ENCODE measurements at places on chromosomes 1 and 21.

DNA sequence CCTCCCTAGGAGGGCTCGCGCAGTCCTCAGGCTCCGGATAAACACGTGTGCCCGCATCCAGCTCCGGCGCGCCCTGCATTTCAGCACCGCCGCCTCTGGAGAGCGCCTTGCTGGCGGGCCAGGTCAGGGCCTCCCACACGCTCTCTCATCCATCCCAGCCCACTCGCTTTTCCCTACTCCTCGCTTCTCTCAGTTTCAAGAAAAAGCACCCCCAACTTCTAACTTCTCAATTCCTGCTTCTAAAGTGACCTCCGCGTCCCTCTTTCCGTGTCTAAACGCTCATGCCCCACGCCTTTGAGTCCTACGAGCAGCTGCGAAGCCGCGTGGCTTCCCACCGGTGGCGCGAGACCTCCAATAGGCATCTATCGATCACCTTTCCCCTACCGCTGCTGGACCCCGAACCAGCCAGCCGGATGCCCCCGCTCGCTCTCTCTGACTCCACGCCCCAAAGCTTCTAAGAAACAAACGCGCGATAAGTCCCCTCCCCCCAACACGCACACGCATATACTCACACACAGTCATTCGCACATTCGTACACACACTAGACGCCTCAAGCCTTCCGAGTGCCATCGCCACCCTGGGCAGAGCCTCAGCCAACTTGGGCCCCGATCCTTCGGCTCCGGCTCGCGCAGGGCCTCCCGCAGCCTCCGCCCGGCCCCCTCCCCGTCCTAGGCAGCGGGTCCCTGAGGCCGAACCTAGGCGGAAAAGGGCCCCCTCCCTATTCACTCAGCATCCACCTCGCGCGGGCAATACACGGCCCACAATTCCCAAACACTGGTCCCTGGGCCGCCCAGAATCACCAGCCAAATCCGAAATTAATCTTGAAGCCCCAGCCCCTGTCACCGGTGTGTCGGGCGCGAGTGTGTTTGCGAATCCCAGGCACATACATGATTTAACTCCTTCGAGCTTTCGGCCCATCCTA, 1.1 kb downstream of the NMNAT2 start:
- no peak for DNase-seq

- DNase-seq = no peak
Measured at GRCh38 chr1:26148887-26149286, 10.0 kb upstream of the FAM110D start.

DNA sequence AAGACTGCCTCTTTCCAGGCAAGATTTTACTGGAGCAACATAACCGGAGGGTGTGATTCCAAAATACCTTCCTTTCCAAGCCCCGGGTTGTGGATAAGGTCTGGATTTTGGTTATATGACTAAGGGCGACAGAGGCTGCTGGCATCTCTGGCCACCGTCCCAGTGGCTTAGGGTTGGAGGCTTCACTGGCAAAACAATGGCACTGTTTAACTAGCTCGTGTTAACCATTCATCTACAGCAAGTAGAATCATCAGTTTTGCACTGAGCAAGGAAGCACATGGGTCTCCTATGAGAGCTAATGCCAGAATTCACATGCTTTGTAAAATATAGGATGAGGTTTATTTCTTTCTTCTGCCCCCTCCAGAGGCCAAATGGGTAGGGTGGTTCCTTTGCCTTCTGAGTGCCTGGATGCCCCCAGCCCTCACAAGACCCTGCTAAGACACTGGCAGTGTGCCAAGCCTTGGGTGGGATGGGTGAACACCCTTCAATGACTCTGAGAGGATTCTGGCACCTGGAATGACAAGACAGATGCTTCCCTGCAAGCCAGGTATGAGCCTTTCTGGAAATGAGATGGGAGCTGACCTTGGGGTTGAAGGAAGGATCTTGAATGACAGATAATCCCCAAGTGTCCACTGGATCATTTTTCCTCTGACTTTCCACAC, 36.8 kb downstream of the DHCR24 start:
- no peak for DNase-seq

DNA sequence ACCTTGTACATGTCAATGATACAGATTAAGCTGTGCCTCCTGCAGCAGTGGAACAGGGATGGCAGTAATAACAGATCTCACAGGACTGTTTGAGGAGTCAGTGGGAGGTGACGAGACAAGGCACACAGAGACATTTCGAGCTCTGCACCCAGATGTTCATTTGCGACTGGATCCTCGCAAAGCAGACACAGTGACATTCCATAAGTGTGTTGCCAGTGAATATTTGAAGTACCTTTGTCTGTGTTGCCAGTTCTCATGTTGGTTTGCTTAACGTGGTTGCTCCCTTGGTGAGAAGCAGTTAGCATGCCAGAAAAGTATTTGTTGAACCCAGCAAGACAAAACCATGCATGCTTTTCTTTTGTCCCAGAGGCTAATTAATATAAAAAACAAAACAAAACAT, 67.0 kb downstream of the NID1 start:
- no peak for DNase-seq
